ENCODE measurements at places on chromosomes 16 and 17. TPM values are rescaled to one million over a fixed set of nuclear protein-coding genes. Genes with fewer than 3 reads are reported as not detected.

Gene VAT1L
- not detected for total RNA-seq

Gene SCGB1C2
- total RNA-seq, result not detected

DNA sequence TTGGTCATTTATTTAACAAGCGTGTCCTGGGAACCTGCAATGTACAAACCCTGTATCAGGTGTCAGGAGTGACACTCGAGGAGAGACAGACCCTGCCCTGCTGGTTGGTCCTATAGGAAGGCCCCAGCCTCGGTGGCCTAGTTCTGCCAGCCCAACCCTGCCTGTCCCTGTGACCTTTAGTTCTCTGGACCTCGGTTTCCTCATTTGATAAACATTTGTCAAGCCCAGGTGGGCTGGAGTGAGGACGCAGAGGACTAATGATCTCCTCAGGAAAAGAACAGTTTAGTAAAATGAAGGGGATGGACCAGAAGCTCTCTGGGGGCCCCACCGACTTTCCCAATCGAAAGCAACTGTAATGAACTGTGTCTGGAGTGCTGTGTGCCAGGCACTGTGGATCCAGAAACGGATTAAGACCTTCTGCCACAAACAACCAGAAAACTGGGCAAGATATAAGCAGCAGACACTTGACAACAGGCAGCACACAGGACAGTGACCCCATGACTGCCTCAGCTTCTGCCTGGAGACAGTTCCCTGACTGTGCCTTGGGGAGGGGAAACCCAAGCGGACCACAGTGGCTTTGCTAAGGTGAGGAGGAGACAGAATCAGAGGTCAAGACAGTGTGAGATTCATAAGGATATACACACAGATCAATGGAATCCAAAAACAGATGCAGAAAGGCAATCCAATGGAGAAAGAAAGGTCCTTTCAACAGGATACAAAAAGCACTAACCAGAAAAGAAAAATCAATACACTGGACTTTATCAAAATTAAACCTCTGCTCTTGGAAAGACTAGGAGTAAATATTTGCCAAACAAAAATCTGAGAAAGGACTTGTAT, 8.8 kb downstream of the PRCD start:
- no peak overlapping the region for H3K4me3 ChIP-seq
- peaks cover 9% of the 10 kb centered on the region for H3K27me3 ChIP-seq

Gene KRT36
- not detected for total RNA-seq

DNA sequence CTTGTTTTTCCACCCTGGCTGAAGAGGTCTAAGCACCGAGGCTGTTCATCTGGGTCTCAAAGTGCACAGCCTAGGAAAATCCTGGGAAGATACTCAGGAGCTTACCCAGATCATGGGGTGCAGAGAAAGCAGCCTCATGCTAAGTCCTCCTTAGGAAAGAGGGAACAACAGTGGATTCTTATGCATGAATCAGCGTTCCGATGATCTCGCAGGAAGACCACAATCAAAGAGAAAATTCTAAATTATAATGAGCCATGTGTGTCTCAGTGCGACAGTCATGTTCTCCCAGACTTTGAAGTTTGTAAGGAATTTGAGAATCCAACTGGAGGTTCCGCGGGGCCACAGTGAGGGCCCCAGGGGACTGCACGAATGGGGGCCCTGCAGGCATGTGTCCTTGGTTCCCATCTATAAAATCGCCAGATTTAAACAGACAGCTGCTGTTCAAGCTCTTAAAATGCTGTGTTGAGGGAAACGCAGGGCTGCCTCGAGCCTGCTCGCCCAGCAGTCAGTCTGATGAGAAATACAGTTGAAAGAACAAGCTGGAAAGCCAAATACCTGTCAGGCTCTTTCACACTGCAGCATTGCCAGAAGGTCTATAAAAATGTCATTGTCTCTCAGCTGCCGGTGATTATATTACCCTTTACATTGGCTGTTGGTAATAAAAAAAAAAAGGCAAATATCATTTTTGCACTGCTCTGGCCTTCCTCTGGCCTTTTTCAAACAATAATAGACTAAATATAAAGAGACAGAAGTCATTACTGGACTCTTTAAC, 152.1 kb downstream of the PMP22 start:
- H3K36me3 ChIP-seq, result no peaks in the 10 kb centered on the region
- no peaks in the 10 kb centered on the region for H3K4me1 ChIP-seq
- H3K27ac ChIP-seq, result no peak overlapping the region
- H3K27me3 ChIP-seq, result no peaks in the 10 kb centered on the region
- no peak for DNase-seq
- H3K4me3 ChIP-seq, result no peak overlapping the region

DNA sequence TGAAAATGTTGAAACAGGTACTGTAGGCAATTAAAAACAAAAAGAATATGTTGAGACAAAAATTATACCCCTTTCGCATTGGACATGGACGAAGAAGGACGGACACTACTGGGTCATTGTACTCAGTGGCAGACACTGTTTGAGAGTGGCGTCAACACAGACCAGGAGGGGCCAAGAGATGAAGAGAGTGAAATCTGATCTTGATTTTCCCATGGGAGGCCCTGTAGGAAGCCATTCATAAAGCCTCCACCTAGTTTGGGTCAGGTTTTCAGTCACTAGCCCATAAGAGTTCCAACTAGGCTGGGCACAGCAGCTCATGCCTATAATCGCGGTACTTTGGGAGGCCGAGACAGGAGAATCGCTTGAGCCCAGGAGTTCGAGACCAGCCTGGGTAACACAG, 23.6 kb upstream of the SMURF2 start:
- no peak for DNase-seq
- no peaks in the 10 kb centered on the region for H3K27me3 ChIP-seq
- H3K27ac ChIP-seq, result no peak overlapping the region
- H3K36me3 ChIP-seq, result no peaks in the 10 kb centered on the region

GRCh38 chr17:1241929-1242328, 28.3 kb upstream of the BHLHA9 start:
- DNase-seq, result no peak
- no peaks in the 10 kb centered on the region for H3K36me3 ChIP-seq
- no peak overlapping the region for H3K27ac ChIP-seq
- H3K27me3 ChIP-seq, result peaks cover 22% of the 10 kb centered on the region
- H3K4me1 ChIP-seq, result peaks cover 15% of the 10 kb centered on the region

DNA sequence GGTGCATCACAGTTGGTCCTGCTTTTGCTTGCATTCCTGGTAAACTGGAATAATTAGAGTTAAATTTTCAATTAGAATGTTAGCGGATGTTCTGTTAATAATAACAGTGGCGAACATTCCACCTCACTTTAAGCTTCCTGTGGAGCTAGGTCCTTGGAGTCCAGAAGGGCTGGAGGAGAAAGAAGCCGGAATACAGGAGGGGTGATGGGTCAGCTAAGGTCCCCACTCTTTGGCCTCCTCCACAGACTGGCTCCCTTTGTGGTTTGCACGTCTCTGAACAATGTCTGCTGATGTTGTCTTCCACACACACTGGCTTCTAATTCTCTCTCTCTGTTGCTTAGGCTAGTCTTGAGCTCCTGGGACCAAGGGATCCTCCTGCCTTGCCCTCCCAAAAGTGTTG, 35.0 kb upstream of the ETV4 start:
- H3K27ac ChIP-seq, result no peak overlapping the region
- H3K36me3 ChIP-seq, result no peaks in the 10 kb centered on the region
- H3K4me1 ChIP-seq, result peaks cover 22% of the 10 kb centered on the region
- DNase-seq, result no peak
- peaks cover 8% of the 10 kb centered on the region for H3K27me3 ChIP-seq

GRCh38 chr16:67425580-67425979, 5.3 kb upstream of the HSD11B2 start:
- no peaks in the 10 kb centered on the region for H3K36me3 ChIP-seq
- peaks cover 45% of the 10 kb centered on the region for H3K27me3 ChIP-seq
- DNase-seq, result no peak
- H3K4me3 ChIP-seq, result no peak overlapping the region
- H3K4me1 ChIP-seq, result peaks cover 5% of the 10 kb centered on the region
- H3K27ac ChIP-seq, result no peak overlapping the region

DNA sequence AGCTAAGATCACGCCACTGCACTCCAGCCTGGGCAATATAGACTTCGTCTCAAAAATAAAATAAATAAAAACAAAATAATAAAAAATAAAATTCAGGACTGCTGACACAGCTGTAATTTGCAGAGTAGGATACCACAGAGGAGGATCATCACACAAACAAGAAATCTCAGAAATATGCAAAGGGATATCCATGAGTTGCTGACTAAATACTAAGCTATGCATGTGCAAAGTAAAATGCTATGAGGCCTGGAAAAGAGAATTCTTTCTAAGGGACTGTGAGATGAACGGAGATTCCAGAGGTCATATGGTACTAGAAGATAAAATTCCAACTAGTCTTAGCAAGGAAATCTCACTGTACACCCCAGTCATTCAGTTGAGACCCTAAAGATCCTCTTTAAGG, 74.8 kb downstream of the SLC39A11 start:
- no peak overlapping the region for H3K27ac ChIP-seq
- DNase-seq, result no peak
- H3K27me3 ChIP-seq, result no peaks in the 10 kb centered on the region
- no peak overlapping the region for H3K4me3 ChIP-seq

DNA sequence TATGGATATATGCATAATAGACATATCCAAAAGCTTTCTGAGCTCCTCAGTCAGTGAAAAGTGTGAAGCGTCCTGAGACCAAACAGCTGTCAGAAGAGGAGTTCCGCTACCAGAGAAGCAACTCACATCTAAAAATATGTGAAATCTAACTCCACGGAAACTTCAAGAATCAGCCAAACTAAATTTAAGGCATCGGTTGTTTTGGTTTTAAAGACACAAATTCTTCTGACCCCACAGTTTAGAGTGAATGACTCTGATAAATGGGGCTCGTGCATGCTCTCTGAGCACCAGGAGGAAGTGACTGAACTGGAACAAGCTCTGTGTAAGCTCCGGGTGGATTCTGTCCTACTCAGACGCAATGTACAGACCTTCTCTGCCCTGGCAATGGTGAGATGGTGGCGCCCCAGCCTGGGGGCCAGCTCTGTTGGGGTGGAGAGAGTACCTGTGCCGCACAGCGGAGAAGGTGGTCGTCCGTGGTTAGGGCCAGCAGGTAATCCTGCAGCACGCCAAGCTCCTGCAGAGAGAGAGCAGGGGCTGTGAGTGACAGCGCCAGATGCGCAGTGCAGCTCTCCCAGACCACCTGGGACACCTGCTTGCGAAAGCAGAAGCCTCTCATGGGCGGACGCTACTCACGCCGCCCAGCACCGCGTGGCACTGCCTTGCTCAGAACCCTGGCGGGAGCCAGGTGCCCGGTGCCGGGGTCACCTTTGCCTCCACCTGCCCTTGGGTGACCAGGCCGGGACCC, 44.4 kb upstream of the ATP2A3 start:
- no peak for DNase-seq
- H3K4me3 ChIP-seq, result no peak overlapping the region
- peaks cover 5% of the 10 kb centered on the region for H3K4me1 ChIP-seq
- H3K27me3 ChIP-seq, result no peaks in the 10 kb centered on the region
- no peak overlapping the region for H3K27ac ChIP-seq

Gene EME1
- total RNA-seq, result 21.8 TPM

Gene DPEP2
- total RNA-seq, result 14.2 TPM

DNA sequence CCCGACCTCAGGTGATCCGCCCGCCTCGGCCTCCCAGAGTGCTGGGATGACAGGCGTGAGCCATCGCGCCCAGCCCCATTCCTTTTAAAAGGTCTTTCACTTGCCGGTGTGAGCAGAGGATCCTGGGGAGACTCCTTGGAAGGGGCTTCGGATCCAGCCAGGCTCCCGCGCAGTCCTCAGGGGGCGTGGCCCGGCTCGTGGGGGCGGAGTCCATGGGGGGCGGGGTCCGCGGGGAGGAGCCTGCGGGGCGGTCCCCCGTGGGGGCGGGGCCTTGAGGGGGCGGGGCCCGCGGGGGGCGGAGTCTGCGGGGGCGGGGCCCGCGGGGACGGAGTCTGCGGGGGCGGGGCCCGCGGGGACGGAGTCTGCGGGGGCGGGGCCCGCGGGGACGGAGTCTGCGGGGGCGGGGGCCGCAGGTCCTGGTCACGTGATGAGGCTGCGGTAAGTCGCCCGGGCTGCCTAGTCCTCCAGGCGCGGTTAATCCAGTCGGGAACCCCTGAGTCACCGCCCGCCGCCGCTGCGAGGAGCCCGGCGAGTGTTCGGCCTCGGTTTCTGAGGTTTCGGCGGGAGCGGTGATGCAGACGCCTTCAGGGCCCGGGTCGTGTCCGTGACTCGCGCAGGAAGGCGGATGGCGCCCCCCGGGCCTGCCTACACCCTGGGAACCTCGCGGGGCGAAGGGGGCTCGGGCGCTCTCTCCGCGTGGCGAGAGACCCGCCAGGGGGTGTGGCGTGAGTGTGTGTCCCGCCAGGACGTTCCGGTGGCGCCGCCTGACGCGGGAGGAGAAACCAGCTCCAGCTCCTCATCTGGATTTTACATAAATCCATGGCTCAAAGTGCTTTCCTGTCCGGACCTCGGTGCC, 23.6 kb upstream of the ABR start:
- peaks cover 5% of the 10 kb centered on the region for H3K27me3 ChIP-seq
- no peak overlapping the region for H3K27ac ChIP-seq
- peak; percentile 41 for DNase-seq
- H3K4me3 ChIP-seq, result no peak overlapping the region
- no peaks in the 10 kb centered on the region for H3K36me3 ChIP-seq
- peaks cover 31% of the 10 kb centered on the region for H3K4me1 ChIP-seq

DNA sequence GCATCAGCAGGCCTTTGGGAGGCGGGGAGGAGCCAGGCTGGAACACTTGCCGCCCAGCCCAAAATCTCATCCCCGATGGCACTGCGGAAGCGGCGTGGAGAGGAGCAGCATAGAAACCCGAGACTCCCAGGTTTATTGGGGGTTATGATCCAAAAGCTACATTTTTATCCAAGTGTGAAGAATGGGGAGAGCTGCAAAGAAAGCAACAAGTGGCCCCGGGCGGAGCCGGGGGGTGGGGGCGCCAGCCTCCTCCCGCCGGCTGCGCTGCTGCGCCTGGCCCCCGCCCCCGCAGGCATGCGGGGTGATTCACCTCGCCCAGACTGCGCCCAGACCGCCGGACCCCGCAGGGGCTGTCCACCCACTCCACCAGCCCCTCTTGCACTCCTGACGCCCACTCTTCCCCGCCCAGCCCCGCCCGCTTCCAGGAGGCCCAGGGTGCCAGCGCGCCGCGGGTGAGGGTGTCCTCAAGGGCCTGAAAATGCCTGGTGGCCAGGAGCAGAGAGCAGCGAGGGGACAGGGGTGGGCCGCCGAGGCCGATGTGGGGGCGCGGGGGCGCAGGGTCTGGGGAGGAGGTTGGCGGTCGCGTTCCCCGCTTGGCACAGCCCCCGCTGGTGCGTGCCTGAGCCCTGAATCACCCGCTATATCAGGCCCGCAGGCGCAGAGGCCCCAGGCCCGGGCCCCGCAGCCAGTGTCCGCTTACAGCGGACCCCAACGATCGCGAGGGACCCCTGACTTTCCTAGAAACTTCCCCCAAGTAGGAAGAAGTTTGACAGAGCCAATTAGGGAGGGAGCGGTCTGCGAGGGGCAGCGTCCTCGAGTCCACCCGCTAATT, 1.3 kb downstream of the CAVIN1 start:
- peak overlapping the region; percentile 56 for H3K4me3 ChIP-seq
- H3K27me3 ChIP-seq, result peaks cover 51% of the 10 kb centered on the region

Data from activated CD4-positive, alpha-beta T cell treated with anti-CD3 and anti-CD28 coated beads, Interleukin-2, amount 10 ng/mL, durations not matched to agents 7 days and 5 days (primary cell).